ENCODE measurements at places on chromosomes 7 and 10. TPM values are rescaled to one million over a fixed set of nuclear protein-coding genes. Genes with fewer than 3 reads are reported as not detected.

The ARMC3 gene
- not detected for total RNA-seq

The AOAH gene
- total RNA-seq: 29.3 TPM

DNA sequence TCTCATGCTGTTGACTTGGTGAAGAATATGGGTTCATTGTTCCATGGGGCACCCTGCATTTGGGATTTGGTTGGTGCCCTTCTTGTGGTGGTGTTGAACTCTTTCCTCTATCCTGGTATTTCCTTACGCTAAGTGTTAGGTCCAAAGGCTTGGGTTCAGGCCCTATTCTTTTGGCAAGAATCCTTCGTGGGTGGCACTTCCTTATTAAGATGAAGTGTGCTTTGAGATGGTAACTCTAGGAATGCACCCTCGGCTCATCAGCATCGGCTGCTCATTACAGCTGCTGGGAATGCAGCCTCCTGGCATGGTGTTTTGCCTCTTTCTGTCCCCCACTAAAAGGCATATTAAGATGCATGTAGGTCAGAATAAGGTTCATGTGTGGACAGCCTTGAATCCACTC is 380.7 kb downstream of the RPS24 start:
- no peak for DNase-seq

DNA sequence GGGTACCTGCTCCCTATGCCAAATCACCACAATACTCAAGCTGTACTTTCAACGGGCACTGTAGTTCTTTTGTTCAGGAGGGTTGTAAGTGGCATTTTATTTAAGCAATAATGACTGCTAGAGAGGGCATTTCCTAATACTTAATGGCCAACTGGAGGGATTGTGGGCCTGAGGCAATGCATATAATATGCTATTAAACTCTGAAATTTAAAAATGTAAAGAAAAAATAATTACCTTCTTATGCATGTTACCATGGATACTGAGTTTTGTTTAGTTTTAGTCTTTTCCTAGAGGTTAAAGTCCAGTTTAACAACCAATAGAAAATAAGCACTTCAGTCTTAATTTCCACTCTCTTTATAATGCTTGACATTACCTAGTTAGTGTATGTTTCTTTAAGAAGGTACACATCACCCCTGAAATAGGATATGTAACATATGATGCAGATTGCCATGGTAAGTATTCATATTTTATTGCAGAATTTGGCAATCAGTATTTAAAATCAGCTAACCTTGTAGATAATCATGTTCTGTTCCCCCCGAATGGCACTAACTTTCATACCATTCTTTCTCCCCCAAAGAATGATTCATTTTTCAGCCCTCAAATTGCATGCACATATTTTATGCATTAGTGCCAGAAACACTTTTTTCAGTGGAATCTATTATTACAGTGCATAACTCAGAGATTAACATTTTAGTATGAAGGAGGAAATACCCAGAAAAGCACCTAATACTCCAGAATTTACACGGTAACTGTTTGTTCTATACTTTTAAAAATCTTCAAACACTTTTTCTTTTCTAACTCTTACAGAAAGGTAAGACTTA is 90.3 kb upstream of the ZNF438 start:
- no peak for DNase-seq

- DNase-seq: no peak
Measured at GRCh38 chr10:70034232-70034631, 18.4 kb upstream of the MACROH2A2 start.

GRCh38 chr10:2993636-2994035 is 73.7 kb upstream of the PFKP start:
- DNase-seq: no peak

GRCh38 chr10:86176850-86177536 is 189.6 kb downstream of the GRID1 start:
- DNase-seq: no peak

- no peak for DNase-seq
Measured at GRCh38 chr7:131773413-131773812, 217.0 kb upstream of the PODXL start.

- DNase-seq: peak; percentile 70
Measured at GRCh38 chr10:132721725-132722124, 64.2 kb downstream of the NKX6-2 start.

- no peak for DNase-seq
Measured at GRCh38 chr10:59885430-59886134, 20.8 kb downstream of the CCDC6 start.

- no peak for DNase-seq
Measured at GRCh38 chr10:25766687-25767221, 167.3 kb upstream of the MYO3A start.
